ENCODE measurements at places on chromosomes 2 and 18.

DNA sequence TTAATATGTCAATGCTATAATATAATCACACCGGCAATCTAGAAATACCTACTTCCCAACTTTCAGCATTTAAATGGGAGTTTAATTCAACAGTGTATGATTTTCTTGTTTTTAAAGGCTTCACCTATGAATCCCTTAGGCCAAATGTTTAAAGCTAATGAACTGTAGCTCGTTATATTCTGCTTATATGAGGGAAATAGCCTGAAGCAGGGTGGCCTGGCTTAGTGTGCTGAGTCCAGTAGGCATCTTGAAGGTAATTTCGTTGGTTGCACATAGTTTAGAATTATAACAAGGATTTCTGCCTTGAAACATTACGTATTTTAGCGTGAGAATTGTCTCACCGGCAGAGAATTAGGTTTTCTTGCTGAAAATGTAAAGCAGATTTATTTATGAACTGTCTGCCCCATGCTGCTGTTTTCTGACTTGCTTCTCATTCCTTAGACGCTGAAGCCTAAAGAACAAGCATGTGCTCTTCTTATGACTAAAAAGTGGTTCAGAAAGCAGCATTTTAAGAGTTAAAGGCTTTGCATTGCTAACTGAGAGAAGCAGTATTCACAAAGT, 433.7 kb upstream of the RAB12 start:
- DNase-seq = no peak

GRCh38 chr2:217650229-217650628, 352.6 kb downstream of the TNS1 start:
- no peak for DNase-seq

GRCh38 chr2:51258301-51258700, 226.4 kb upstream of the NRXN1 start:
- DNase-seq = no peak

DNA sequence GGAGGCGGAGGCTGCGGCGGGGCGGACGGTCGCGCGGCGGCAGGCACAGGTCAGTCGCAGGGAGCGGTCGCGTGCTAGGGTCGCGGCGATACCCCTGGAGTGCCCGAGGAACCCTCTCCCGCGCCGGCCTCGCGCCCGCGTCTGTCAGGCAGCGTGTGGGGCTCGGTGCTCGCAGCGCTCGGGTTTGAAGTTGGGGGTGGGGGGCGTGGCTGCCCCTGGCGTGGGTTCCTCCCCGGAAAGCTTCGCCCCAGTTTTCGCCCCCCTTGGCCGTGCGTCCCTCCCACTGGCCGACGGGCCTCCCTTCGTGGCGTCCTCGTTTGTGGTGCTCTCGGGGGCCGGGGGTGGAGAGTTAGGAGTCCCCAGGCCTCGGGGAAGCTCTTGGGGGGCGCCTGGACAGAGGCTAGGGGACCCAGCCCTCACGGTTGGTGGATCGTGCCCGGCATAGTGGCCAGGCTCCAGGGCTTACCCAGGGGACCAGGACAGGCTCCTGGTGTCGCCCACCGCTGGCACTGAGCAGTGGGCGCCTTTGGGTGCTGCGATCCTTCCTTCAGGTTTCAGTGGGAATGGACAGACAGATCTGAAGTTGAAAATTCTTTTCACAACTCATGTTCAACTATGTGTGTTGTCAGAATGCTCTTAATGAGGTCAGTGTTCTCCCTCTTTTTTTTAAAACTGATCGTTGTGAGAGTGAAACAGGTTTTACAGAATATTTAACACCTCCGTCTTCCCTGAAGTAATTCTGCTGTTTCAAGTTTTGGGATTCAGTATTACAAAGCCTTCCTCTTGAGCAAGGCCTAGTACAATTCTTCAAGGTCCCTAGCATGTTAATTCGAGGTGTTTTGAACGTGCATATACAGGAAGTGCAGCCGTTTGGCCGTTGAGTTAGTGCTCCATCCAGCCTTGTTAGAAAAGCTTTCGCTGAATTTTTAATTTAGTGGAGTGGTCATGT, 604 bp downstream of the RALBP1 start:
- peak; percentile 48 for DNase-seq

DNA sequence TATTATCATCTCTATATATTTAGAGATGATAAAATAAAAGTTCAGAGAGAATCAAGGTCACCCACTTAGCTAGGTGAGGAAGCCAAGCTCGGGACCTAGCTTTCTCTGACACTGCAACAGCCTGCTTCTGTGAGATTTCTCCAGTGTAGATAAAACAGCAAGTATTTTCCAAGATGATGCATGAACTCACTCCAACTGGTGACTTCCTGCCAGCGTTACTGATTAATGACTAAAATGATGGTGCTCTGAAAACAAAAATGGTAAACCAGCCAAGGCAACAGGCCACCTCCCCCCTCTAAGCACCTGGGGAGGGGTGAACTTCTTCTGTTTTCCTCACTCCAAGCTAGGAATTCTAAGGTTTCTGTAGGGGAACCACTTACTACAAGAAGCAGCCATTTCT, 510.2 kb upstream of the ID2 start:
- DNase-seq = no peak

DNA sequence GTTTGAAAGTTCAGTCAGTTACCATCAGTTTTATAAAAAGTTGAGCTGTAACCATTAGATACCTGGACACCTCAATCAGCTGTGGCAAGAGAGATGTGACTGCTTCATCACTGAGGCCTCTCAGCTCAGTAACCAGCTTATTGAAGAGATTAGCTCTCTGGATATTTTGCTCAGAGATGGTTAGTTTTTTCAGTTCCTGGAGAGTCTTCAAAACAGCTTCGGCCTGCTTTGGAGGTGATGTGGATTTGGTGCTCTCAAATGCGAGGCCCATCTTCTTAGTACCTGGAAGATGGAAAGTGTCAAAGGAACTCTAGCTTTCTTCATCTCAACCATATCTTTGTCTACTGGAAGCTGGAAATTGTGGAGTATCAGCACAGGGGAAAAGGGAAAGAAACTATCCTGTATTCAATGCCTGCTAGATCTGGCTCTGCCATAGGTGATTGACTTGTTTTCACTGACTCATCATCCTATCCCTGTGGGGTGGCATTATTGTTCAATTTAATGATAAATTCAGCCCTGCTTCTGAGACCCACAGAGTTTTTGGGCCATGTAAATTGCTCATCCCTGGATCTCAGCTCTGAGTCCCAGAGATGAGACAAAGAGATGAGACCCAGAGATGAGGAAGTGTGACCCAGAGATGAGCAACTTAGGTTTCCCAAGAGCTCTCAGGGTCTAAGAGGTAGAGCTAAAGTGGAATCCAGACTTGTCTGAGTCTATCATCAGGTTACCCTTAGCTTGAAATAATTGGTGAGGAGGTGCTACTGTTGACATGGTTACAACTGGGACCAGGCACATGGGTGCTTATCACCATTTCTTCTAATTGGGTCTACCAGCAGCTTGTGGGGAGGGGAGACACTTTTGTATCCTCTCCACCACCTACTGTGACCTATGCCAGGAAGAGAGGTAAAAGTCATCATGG, 10.4 kb downstream of the APOB start:
- no peak for DNase-seq

GRCh38 chr18:63492851-63493250, 16.1 kb downstream of the SERPINB5 start:
- DNase-seq = no peak

All from anterior cingulate cortex (tissue), 58 donors.